ENCODE measurements at places on chromosomes 1 and 21. TPM values are rescaled to one million over a fixed set of nuclear protein-coding genes. Genes with fewer than 3 reads are reported as not detected.
A peak's percentile ranks its signal among the peaks of the same experiment; 100 is the strongest.

DNA sequence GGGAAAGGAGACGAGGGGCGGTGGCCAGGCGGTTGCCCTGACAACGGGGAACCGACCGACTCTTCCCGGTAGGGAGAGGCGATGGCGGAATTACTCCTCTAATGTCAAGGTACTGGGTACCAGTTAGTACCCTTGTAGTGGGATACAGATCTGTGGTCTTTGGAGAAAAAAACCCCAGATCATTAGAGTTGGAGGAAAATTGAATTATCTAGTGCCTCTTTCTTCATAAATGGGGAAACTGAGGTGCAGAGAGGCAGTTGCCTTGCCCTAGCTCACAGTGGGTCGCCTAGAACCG lies 545 bp upstream of the PEF1 start:
- DNase-seq, result peak; percentile 91

DNA sequence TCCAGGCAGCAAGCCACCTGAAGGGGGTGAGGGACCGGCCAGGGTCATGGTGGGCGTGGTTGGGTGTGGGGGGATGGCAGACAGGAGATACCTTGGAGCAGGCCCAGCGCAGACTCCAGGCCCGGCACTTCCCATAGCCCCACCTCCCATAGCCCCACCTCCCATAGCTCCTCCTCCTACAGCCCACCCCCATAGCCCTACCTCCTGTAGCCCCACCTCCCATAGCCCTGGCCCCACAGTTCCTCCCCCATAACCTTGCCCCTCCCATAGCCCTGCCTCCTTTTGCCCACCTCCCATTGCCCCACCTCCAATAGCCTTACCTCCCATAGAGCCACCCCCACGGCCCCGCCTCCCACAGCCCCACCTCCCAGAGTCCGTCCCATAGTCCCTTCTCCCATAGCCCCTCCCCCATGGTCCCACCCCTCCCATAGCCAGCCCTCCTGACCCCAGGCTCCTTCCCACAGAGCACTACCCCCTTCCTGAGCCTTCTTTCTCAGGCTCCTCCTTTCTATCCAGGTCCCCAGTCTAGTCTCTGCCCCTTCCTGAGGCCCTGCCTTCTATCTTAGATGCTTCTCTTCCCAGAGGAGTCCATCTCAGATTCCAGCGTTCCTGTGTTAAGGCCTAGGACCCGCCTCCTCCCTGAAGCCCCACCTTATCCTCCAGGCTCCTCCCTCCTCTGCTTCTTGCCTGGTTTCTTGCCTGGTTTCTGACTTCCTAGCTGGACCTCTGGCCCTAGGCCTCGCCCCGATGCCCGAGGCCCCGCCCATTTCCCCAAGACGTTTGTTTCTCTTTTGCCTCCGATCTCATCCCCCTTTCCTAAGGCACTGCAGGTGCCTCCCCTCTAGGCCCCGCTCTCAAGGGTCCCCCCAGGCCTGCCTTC lies 46.8 kb downstream of the PTPRU start:
- no peak for DNase-seq

- no peak for DNase-seq
Observed at GRCh38 chr1:56484695-56485094, 94.7 kb downstream of the PLPP3 start.

GRCh38 chr1:160403244-160403643 lies 2.9 kb downstream of the VANGL2 start:
- DNase-seq, result no peak

GRCh38 chr1:221294242-221294641 lies 415.0 kb downstream of the HLX start:
- no peak for DNase-seq

GRCh38 chr1:154272999-154273563 lies 652 bp downstream of the HAX1 start:
- no peak for DNase-seq

DNA sequence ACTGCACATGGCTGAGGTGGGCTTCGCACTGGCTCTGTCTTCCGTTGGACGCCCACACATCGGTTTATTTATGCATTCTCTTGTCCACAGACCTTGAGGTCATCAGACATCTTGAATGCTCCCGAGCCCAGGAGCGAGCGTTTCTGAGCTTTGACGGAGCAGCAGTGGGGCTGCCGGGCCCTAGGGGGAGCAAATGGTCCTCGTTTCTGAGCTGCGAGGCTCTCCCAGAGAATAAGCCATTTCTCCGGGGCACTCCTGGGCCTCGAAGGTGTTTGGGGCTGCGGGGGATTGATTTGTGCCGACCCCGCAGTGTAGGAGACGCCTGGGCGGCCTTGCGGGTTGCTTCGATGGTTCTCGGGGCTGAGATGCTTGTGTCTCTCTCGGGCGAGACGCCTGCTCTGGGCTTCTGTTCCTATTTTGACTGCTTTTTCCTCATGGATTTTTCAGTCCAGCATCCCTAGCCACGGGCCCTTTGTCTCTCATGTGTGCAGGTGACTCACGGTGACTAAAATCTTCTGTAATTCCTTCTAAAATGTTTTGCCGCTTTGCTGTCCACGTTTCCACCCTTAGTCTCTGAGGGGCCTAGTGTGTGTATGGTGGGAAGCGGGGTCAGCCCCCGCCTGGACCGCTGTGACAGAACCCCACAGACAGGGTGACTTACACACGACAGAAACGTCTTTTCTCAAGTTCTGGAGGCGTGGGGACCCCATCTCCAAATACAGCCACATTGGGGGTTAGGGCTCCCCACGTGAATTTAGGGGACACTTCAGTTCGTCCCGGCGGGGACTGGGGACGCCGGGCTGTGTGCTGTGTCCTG lies 62.1 kb downstream of the FAAP20 start:
- peak; percentile 64 for DNase-seq

DNA sequence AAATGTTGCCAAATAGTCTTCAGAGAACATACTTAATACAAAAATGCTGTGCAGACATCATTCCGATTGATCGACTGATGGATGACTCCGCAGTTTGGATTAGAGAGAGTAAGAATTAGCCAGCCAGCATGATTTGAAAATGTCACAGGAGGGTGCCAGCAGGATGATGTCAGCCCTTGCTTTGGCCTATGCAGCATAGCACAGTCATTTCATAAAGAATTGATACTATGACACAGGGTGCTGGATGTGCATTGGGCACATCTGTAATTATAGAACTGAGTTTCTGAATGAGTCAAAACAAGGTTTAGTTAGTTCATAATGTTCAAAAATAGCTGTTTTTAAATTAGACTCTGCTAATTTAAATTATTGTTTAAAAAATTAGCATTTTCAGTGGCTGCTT lies 21.6 kb upstream of the TRAF5 start:
- no peak for DNase-seq

DNA sequence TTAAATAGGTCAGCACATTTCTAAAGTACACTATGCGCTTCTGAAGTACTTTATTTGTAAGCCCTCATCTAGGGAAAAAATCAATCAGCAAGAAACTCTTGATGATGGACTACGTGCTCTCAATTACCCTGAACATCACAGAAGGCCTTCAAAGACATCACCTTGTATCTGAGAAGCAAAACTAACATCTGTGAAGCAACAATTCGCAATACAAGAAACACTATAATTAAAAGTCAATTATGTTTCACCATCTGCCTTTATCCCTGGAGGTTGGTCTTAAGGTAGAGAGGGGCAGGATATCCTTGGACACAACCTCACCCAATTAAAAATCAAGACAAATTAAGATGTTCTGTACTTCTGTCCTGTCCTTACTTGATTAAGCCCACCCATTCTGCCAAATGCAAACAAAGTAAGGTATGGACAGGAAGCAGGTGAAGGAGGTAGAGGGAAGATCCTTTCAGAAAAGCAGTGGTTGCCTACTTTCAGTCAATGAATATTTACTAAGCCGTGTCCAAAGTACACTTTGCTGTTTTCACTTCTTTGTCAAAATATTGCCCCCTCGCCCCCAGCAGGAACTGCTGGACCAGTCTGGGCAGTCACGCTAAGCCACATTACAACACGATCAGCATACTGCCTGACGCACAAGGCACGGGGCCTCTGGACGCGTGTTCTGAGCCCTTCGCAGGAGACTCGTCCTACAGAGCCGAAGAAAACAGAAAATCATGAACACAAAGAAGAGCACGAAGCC lies 887 bp downstream of the SLC19A2 start:
- peak; percentile 80 for DNase-seq

- DNase-seq, result no peak
Observed at GRCh38 chr21:32325706-32326105, 27.1 kb downstream of the MRAP start.

GRCh38 chr1:43204394-43204793 lies 32.3 kb downstream of the CFAP57 start:
- DNase-seq, result no peak

GRCh38 chr1:226097866-226098625 lies 35.5 kb downstream of the H3-3A start:
- DNase-seq, result no peak

DNA sequence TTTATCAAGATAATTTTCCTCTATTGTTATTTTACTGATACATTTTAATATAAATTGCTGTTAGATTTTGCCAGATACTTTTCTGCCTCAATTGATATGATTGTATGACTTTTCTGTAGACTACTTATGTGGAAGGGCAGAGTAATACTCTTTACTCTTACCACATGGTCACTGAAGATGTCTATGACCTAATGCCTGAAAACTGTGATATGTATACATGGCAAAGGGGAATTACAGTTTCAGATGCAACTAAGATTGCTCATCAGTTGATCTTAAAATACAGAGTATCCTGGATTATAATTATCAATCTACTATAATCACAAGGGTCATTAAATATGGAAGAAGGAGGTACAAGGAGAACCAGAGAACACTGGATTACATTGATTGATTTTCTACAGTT lies 1528.0 kb downstream of the BRINP3 start:
- no peak for DNase-seq

GRCh38 chr1:234091876-234092275 lies 187.4 kb downstream of the SLC35F3 start:
- DNase-seq, result no peak

GRCh38 chr21:42392731-42393442 lies 3.0 kb downstream of the TMPRSS3 start:
- DNase-seq, result peak; percentile 27

- DNase-seq, result no peak
Observed at GRCh38 chr1:156858959-156859522, at the start of gene INSRR. Gene INSRR (minus strand): TSS chr1:156859117. CDS start chr1:156858621, 496 bp downstream.

DNA sequence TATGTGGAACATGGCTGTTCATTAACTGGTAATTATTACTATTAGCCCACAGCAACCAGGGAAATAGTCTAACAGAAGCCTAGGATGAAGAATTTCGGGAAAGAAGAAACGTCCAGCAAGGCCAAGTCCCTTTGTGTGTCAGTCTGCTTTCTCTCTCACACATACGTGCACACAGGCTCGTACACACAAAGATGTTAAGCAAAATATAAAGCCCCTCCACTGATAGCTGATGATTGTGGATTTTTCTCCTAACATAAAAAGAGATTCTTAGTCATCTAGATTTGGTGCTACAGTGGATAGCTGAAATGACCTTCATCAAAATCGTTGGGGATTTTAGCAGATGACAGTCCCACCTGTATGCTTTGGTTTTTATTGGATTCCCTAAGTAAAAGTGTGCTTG lies 42.1 kb upstream of the A3GALT2 start:
- no peak for DNase-seq

DNA sequence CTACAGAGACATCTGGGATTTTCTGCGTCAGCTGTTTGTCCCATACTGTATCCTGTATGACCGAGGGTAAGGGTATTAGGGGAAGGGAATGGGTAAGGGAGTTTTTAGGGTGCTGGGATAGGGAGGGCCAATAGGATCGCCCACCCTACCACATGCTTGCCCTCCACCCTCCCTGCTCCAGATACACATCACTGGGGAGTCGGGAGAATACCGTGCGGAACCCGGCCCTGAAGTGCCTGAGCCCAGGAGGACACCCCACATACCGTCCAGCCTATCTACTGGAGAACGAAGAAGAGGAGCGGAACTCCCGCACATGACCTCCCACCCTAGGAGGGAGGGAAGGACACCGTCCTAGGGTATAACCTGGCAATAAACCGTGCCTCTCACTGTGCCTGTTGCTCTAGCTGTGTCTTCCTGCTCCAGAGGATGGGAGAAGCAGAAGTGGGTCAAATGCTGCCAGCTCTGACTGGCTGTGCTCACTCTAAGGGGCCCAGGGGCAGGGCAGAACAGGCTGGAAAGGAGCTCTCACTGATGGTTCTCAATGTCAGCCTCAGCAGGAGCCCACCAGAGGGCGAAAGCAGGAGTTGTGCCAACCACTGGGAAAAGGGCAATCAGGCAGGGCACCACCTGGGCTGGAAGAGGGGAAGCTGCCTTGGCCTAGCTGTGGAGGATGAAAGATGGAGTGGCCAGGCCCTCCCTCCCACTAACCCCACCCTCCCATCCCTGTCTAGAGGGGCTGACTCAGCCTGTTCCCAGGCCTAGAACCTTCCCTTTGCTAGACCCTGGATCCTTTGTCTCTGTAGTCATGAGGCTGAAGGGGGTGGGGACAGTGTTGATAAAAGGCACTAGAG lies 440 bp upstream of the LENEP start:
- DNase-seq, result peak; percentile 42

DNA sequence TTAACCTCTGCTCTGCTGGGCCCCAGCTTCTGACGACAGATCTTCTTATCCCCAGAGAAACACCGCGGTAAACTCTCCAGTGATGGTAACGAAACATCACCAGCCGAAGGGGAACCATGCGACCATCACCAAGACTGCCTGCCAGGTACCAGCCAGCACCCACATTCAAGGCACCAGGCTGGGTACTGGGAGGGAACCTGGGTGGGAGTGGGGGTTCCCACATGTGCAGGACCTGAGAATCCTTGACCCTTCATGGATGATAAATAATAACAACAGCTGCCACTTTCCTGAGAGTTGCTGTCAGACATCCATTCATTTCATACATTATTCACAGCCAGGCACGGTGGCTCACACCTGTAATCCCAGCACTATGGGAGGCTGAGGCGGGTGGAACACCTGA lies 20.8 kb downstream of the DRAXIN start:
- no peak for DNase-seq

DNA sequence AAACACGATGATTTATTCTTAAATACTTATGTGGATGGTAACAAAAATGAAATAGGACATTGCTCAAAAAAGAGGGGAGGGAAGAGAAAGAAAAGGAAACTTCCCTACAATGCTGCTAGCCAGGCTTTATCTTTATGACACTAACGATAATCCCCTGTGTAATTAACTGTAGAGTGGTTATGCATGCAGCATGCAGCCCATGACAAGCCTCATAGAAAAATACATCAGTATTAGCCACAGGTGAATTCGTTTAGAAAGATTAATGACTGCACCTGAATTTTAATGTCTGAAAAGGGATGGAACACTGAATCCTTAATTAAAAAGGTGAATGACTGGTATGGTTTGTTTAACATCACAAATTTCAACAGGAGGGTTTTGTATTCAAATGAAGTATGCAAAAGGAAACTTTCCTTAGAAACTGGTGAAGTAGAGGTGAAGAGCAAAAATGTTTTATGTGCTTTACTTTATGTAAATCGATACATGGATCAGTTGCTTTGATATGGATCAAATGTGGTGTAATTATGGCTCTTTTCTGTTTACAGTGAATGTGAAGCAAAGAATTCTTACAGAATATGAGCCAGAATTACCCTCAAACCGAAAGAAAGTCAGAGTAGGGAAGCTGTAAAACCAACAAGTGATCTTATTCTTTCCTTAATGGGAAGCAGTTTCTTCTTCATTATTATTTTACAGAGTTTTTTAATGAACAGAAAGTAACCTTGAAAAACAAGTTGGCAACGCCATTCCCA lies 569.6 kb upstream of the ADGRL2 start:
- DNase-seq, result no peak

The TRABD2B gene
- total RNA-seq, result 1.2 TPM

The IGSF21 gene
- 3.2 TPM for total RNA-seq

The SPRR2E gene
- total RNA-seq, result not detected

The FALEC gene
- total RNA-seq, result 1.0 TPM

The KDM5B gene
- 57.3 TPM for total RNA-seq

The PTPN22 gene
- total RNA-seq, result 12.2 TPM

The ZC3H12A gene
- 22.9 TPM for total RNA-seq

The GPATCH2 gene
- total RNA-seq, result 11.3 TPM

The PTAFR gene
- total RNA-seq, result 31.6 TPM

The GLIS1 gene
- total RNA-seq, result 0.14 TPM
